GM12892 (cell line): ENCODE measurements at places on chromosomes 7 and 10.

DNA sequence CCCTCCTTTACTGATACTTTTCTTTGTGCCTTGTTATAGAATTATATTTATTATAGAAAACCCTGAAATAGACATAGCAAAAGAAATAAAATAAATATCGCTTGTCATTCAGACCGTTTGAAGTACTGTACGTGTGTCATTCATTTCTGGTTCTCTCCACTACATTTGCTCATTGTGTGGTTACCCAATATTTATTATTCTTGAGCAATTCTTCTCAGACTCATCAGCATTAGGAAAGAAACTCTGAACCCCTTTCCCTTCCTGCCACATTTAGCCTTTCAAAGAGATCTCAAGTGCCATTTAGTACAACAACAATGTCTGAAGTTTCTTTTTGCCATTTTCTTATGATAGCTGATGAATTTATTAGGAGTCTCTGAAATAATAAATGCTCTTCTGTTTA is 154.1 kb downstream of the KIAA1217 start:
- DNase-seq, result no peak

DNA sequence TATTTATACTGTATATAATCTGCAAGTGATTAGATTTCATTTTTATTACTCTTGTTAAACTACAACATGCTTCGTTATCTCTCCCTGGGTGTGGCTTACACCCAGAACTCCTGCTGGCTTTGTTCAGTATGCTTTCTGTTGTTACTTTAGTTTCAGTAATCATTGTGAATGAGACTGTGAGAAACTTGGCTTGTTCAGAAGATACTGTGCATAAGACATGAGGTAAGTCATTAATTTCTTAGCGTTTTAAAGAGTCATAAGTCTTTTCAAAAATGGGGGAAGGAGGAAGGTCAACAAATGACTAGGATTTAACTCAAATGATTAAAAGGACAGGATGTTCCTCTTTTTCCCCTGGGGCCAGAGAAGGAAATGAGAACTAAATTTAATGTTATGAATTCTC is 11.6 kb upstream of the ADD3 start:
- DNase-seq, result no peak

GRCh38 chr7:88073626-88074025 is 139.6 kb downstream of the ADAM22 start:
- DNase-seq, result no peak

DNA sequence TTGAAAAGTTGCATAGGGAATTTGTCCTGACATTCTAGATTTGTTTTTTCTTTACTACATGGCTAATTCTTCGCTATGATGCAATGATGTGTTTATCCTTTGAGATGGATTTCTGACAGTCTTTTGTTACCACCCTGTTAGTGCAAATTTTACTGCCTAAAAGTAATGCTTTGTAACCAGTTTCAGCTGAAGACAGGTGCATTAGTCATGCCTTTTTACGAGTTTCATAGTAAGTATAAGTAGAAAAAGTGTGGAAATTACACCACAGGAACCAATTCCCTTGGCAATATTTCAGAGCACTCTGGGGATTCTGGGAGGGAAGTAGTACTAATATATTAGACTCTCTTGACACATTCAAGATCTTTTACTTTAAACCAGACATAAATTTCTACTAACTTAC is 257.8 kb upstream of the DKK1 start:
- no peak for DNase-seq

- DNase-seq, result no peak
Observed at GRCh38 chr7:120645966-120646365, 212.0 kb downstream of the TSPAN12 start.

- no peak for DNase-seq
Observed at GRCh38 chr10:117488004-117488403, 54.5 kb upstream of the EMX2 start.

- DNase-seq, result no peak
Observed at GRCh38 chr10:88456730-88457129, 126.4 kb downstream of the RNLS start.

GRCh38 chr7:112084520-112084971 is 121.7 kb downstream of the DOCK4 start:
- DNase-seq, result no peak

GRCh38 chr7:101294039-101294831 is 27.4 kb downstream of the IFT22 start:
- DNase-seq, result no peak

- DNase-seq, result no peak
Observed at GRCh38 chr7:135845415-135846075, 96.9 kb upstream of the FAM180A start.

GRCh38 chr10:97053276-97053675 is 132.5 kb downstream of the SLIT1 start:
- no peak for DNase-seq

- DNase-seq, result no peak
Observed at GRCh38 chr10:55979203-55979602, 381.9 kb downstream of the ZWINT start.

DNA sequence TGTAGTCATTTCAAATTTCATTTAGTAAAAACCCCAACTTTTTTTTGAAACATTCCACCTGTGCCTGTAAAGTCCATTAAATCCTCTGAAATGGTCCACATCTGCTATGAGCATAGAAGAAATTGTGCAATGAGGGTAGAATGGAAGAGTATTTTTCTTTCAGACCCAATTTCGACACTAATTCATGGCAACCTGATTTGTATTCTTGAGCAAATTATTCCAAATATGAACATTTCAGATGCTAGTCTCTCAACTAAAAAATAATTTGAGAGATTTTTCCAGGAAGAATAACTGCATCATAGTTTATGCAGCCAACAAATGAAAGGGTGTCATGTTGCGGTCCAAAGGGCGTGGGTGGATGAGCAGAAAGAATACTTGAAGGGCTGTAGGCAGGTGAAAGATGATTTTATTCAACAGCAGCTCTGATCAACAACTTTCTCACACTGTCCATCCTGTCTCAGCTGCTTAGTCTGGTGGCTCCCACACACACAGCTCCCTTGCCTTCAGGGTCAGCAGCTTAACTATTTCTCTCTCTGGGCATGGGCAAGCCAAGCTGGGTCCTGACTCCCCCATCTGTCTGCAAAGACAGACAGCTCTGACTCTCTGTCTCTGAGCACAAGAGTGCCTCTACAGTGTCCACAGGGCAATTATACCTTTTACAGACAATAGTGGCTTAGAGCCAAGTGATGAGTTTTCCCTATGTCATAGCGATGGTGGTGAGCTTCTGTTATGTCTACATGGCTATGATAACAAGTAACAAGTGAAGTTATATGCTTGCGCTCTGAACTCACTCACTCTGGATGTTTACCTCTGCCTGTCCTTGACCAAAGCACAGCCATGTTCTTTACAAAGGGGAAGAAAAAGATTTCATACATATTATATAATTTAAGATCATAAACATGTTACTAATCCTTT is 11.5 kb downstream of the STEAP2 start:
- DNase-seq, result no peak

DNA sequence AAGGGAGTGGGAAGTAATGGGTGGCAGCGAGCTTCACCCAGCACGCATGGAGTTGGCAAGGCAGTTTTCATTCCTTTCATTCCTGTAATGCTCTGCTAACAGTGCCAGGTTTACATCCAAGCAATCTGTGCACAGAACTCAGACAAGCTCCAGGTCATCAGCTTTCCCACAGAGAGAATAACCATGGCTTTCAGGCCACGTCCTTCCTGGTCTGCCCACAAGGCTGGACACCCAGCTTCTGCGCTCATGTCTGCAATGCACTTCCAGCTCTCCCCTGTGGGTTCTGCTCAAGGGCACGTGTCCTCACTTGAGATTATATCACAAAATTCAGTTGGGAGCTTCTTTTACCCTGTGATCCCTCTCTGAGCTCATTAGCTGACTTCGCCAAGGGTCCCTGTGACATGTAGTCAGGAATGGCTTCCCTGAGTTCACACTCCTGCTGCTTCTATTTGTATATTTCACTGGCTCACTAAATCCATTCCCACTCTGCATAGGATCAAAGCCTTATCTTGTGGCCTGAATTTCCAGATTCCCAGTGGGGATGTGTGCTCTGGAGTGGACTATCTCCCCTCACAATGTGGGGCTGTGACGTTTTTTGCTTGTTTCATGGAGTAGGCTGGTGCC is 18.6 kb downstream of the AKR1C2 start:
- no peak for DNase-seq

- no peak for DNase-seq
Observed at GRCh38 chr7:106829496-106829895, 35.6 kb upstream of the PIK3CG start.

- DNase-seq, result no peak
Observed at GRCh38 chr10:94481410-94481809, 64.2 kb upstream of the HELLS start.

DNA sequence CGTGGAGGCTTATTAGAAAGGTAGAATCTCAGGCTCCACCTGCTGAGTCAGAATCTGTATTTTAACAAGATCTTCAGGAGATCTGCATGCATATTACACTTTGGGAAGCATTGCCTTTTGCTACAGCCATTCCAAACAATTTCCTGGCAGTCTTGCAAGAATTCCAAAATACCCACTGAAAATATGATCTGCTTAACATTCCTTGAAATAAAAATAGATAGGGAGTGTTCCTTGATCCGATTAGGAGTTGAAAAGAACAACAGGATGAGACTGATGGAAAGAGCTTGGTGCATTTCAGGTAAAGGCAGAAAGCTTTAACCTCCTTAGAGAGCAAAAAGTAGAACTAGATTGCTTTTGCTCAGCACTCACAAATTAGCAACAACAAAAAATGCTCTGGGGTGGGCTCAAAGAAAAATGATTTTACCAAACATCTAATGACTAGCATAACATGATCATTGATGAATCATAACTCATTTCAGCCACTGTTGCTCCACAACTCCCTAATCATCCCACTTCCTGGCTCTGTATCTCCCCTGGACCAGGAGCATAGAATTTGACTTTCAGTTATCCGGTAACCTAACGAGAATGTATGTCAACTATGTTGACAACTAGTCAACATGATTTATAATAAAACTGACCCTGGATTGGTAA is 115.2 kb downstream of the RNLS start:
- DNase-seq, result no peak

- DNase-seq, result no peak
Observed at GRCh38 chr7:54663603-54664234, 95.3 kb downstream of the SEC61G start.

- DNase-seq, result no peak
Observed at GRCh38 chr7:116232350-116232749, 22.0 kb downstream of the TES start.

GRCh38 chr7:26944501-26945358 is 80.3 kb upstream of the SKAP2 start:
- DNase-seq, result no peak

GRCh38 chr7:22942191-22942590 is 71.7 kb downstream of the HYCC1 start:
- DNase-seq, result no peak

DNA sequence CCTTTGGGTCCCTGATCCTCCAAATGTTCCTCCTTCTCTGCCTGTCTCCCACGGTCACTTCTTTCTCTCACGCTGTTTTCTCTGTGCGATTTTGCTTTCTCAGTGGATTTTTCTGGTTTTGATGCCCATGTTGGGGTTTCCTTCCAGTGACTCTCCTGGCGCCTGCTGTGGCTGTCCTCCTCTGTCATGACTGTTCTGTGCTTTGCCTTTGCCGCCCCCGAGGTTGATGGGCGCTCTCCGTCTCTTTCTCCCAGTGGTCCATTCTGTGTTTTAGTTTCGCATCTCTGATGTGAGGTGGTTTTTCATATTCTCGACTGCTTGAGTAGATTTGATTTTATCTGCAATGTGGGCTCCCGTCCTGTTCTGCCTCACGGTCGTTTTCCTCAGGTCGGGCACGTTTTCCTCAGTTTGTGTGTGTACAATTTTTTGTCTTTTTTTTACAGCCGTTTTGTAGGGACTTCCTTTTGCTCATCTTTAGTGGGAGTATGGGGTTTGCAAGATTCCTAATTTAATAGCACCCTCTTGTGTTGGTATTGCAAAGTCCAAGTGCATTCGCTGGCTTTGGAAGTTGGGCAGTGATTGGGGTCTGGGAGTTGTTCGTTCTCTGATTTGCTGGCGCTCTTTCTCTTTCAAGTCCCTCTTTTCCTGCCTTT is 100.0 kb downstream of the INPP5A start:
- DNase-seq, result no peak

- DNase-seq, result no peak
Observed at GRCh38 chr7:122454776-122455507, 150.4 kb upstream of the FEZF1 start.

GRCh38 chr7:137476937-137477336 is 133.4 kb upstream of the PTN start:
- DNase-seq, result no peak

GRCh38 chr10:12476656-12477055 is 127.3 kb downstream of the CAMK1D start:
- no peak for DNase-seq

- DNase-seq, result no peak
Observed at GRCh38 chr7:105011831-105012502, 2.0 kb upstream of the KMT2E start.

- DNase-seq, result no peak
Observed at GRCh38 chr10:101573885-101574753, 13.9 kb downstream of the POLL start.

DNA sequence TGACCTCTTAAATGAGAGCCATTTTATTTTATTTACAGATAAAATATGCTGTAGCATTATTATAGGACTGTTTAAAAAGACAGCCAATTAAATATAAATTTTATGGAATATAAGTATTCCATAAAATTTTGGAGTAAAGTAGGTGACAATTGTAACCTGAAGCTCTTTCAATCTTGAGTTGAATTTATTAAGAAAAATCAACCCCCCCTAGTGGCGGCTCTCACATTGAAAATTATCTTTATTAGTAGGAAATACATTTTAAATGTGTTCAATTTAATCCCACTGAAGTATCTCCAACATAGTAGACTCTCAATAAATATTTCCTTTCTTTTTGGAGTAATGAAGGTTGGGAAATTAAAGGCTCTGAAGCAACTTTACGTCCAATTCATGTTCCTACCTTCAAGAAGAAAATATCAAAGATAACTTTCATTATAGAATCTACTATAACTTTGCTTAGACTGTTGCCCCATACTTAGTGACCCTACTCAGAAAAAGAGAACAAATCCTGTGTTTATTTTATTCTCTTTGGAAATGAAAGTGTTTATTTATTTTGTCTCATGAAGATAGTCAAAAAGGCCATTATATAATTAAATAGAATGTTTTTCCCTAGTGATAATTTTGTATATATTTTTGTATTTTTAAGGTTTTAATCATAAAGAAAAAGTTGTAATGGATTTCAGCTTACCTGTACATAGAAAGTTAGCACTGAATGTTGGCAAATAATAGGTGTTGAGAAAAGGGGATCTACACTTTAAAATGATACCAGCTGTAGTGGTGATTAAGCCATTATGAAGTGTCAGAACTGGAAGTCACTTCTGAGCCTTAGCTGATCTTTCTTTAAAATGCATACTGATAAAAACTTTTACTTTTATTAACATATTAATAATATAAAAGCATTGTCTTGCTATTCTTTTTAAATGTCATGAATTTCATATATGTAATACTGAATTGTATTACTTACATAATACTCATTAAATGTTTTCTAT is 3.3 kb downstream of the AHR start:
- DNase-seq, result no peak

- DNase-seq, result no peak
Observed at GRCh38 chr7:96097835-96098234, 224.1 kb downstream of the SLC25A13 start.

GRCh38 chr10:124288928-124289850 is 129.5 kb downstream of the OAT start:
- no peak for DNase-seq

- no peak for DNase-seq
Observed at GRCh38 chr7:7178081-7178480, 4.3 kb upstream of the C1GALT1 start.
